ENCODE measurements at places on chromosomes 6 and 20. TPM values are rescaled to one million over a fixed set of nuclear protein-coding genes. Genes with fewer than 3 reads are reported as not detected.
A peak's percentile ranks its signal among the peaks of the same experiment; 100 is the strongest.

GRCh38 chr6:20929283-20929682 lies 395.0 kb downstream of the CDKAL1 start:
- DNase-seq: no peak

- no peak for DNase-seq
These were observed 100.3 kb downstream of the EDN3 start for GRCh38 chr20:59400708-59401107.

DNA sequence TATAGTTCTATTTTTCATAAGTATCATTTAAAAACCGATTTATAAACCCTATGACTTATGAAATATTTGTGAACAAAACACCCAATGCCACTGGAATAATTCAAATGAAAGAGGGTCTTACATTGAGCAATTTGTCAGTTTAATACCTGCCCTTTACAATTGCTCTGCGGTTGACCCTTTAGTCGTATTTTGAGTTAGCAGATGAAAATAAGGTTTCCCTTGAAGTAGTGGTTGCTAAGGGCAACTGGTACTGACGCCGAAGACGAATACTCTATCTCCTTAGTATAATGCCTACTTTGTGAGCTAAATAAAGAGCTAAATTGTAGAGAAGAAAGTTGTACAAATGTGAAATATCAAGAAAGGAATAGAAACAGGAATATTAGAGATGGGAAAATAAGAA lies 69.4 kb downstream of the KCNQ5 start:
- DNase-seq: no peak

DNA sequence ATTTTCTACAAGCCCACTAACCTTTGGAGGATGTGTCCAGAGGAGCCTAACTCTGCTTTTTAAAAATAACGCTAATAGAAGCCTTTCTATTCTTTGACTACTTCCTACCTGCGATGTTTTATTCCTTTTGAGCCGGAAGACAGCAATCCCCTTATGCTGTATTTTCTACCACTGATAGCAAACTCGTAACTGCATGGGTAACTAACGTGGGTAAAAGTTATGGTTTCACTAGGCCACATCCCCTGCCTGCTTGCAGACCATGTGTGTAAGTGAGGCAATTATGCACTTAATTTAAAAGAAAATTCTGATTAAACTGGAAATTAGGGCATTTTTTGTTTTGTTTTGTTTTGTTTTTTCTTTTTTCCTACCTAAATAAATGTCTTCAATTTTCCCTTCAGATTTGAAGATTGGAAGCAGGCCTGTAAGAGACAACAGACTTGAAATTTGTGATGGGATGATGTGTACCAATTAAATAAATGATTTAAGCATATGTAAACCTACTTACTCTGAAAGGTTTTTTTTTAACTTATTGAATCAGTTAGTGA lies 931 bp downstream of the UFL1 start:
- DNase-seq: no peak

DNA sequence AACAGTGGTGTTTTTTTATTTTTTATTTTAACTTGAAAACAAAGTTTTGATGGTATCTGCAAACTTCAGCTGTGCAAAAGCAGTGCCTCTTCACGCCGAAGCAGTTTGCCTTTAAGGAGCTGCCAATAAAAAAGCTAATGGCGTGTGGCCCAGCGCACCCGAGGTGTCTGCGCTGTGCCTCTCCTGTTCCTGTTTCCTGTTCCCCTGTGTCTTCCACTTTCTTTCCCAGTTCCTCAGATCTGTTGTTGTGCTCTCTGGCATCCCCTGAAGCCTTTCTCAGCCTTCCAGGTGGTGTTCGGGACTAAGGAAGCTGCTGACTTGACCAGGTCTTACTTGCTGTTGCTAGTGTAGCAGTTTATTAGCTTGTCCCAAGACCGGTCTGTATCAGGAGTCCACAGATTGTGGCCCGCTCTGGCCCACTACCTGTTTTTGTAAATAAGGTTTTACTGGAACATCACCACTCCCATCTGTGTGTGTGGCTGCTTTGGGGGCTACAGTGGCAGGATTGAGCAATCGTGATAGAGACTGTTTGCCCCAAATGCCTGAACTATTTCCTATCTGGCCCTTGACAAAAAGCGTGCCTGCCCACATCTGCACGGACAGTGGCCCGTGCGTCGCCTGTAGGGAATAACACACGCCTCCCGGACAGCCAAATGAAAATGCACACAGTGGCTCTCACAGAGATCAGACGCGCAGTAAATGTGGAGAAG lies 178.3 kb downstream of the TMEM242 start:
- no peak for DNase-seq

DNA sequence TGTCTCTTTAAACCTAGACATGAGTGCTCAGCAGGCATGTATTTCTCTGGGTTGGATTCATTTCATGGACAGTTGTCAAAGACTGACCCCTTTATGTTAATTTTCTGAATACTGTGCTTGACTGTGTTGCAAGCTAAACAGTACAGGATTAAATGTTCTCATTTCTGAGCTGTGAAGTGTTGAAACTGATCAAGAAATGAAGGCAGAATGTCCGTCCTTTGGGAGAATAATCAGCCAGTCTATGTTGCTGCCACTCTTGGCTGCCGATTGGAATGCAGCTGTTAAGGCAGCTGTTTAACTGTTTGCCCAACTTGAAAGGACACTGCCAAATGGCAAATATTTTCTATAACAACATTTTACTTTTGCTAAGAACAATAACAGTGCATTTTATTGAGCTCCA lies 87.3 kb downstream of the CEP57L1 start:
- DNase-seq: no peak

The SCGN gene
- total RNA-seq: 2.2 TPM

The ADGRF5 gene
- 8.3 TPM for total RNA-seq

The CNKSR3 gene
- total RNA-seq: 42.9 TPM

The CCDC170 gene
- 0.45 TPM for total RNA-seq

The EFHC1 gene
- total RNA-seq: 3.9 TPM

DNA sequence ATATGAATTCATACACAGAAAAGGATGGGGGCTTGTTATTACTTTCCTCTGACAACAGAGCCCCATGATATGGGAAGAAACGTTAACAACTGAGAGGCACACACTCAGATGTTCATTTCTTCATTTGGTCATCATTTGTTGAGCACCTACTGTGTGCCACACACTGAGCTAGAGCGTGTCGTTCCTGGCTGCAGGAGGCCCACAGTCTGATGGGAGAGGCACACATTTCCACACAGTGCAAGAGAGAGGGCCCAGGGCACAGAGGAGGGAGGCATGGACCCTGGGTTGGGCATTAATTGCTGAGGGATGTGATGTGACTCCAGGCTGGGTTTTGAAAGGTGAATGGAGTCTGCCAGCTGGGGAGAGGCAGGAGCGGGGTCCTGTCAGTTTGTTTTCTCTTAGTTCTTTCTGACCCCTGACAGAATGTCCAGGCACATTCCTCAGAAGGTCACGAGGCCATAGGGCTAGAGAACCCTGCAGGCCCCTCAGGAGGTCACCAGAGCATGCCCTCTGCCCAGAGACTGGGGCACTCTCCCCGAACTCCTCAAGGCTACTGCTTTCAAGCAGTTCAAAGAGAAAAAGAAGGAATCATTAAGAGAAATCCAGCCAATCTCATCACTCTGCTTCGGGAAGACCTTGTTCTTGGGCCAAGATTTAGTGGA lies 216.2 kb downstream of the UST start:
- no peak for DNase-seq

The TREML1 gene
- total RNA-seq: not detected

GRCh38 chr6:71099649-71100048 lies 142.8 kb upstream of the B3GAT2 start:
- DNase-seq: no peak

- no peak for DNase-seq
These were observed 162.4 kb upstream of the KCNG1 start for GRCh38 chr20:51185277-51185676.

The SRSF12 gene
- total RNA-seq: 0.10 TPM

DNA sequence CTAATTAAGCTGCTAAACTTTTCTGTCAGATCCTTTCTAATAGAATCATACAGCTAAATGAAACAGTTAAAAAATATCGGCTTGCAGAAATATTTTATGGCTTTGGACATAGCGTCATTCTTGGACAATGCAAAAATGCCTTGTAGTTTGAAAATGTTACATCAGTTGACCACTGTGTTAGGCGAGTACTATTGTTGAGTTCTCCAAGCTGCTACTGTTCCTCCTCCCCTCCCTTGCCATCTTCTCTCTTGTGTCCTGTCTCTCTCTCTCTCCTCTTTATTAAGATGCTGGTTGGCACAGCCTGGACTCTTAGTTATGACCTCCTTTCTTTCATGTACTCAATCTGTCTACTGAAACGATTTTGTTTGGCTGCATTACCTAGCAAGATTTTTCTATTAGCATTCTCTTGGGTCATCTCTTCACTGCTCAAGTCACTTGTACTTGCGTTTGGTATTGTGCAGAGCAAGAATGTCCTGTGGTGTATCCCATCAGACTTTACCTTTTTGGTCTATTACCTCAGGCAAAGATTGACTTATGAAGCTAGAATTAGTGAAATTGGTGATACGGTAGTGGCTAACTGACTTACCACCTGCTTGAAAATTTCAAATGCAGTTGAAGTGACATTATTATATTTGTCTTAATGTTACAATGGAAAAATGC lies 127.9 kb downstream of the FARS2 start:
- no peak for DNase-seq

GRCh38 chr6:168451805-168452517 lies 11.0 kb downstream of the SMOC2 start:
- no peak for DNase-seq

DNA sequence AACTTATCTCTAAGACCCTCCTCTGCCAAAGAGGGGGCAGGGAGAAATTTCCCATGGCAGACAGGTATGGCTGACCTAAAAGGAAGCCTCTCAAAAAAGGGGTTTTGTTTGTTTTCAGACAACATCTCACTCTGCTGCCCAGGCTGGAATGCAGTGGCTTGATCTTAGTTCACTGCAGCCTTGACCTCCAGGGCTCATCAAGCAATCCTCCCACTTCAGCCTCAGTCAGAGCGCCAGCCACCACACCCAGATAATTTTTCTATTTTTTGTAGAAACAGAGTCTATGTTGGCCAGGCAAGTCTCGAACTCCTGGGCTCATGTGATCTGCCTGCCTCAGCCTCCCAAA lies 3.8 kb downstream of the EZR start:
- no peak for DNase-seq

The SIRPB2 gene
- total RNA-seq: 0.50 TPM

The PRKN gene
- 1.2 TPM for total RNA-seq

GRCh38 chr20:17442588-17442987 lies 88.6 kb downstream of the BFSP1 start:
- no peak for DNase-seq

DNA sequence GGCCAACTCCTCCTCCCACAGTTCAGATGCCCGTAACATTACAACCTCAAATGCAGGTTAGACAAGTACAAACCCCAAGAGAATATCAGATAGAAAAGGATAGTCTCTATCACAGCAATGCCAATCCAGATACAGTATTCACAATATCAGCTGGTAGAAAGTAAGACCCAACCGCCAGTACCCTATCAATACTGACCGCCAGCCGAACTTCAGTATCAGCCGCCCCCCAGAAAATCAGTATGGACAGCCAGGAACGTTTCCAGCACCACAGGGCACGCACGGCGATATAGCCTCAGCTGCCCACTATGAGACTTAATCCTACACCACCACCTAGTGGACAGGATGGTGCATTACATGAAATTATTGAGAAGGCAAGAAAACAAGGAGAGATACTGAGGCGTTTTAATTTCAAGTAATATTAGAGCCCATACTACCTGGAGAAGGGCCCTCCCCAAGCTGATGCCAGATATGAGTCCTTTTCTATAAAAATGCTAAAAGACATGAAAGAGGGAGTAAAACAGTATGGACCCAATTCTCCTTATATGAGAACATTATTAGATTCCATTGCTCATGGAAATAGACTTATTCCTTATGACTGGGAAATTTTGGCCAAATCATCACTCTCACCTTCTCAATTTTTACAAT lies 17.6 kb upstream of the EIF2S2 start:
- DNase-seq: peak; percentile 54

The BTBD9 gene
- total RNA-seq: 4.7 TPM

DNA sequence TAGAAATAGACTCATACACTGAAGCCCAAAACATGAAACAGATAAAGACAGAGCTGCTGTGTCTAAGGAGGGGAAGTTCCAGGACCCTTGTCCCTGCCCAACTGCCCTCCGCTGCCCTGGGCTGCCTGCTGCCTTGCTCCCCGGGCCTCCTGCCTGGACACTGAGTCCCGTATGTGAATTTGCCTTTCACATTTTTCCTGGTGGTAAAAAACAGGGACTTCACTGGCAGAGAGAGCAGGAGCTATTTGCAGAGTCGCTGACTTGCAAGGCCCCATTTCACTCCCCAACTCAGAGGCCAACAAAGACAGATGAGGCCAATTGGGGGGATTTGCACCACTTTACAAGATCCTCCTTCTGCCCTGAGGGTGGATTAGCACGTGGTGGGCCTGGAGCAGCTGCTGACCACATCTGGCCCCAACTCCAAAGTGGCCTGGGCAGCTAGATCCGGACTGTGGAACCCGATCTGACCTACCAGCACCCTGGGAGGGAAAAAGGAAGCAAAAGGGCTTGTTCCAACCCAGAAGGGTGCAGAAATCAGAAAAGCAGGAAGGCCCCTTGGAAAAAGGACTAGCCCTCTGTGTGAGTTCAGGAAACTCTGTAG lies 61.4 kb downstream of the NOL4L start:
- DNase-seq: no peak

- no peak for DNase-seq
These were observed 10.3 kb upstream of the ERVFRD-1 start for GRCh38 chr6:11121851-11122250.

DNA sequence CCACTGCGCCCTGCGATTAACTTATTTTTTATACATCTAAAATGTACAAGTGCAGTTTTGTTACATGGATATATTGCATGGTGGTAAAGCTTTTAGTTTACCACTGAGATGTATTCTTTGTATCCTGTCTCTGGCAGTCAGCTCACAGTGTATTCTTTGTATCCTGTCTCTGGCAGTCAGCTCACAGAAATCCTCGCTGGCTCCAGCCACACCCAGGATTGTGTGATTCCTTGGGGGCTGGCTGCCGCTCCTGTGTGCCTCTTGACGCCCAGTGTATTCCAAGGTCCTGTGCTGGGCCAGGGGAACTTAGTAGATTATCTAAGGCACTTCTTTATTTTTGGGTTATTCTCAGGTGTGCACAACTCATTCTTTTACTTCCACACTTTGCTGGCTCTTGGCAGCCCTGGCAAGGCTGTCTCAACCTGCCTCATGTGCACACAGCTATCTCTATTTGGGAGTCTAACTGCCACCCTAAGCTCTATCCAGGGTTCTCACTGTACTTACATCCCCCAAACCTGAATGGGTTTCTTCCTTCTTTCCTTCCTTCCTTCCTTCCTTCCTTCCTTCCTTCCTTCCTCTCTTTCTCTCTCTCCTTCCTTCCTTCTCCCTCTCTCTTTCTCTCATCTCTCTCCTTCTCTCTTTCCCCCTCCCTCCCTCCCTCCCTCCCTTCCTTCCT lies 12.4 kb upstream of the RNF24 start:
- DNase-seq: no peak

GRCh38 chr6:70281923-70282311 lies 21.0 kb downstream of the COL9A1 start:
- DNase-seq: no peak

The TMEM217 gene
- not detected for total RNA-seq

The GSTA2 gene
- 45.2 TPM for total RNA-seq

DNA sequence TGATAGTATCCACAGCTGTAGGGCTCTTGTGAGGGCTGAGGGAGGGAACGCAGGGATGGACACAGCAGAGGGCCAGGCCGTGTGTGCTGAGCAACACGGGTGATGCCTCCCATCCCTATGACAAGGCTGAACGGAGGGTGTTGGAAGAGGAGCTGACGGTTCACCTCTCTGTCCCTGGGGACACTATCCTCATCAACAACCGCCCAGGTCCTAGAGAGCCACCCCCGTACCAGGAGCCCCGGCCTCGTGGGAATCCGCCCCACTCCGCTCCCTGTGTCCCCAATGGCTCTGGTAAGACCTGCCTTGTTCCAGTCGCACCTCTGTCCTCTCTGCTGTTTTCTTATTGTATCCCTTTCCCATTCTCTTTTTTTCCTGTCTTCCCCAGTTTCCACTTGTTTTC lies 10.1 kb downstream of the DDR1 start:
- no peak for DNase-seq

Measured in left lobe of liver (tissue), 2 donors.